ENCODE measurements at places on chromosomes 11 and 22.

DNA sequence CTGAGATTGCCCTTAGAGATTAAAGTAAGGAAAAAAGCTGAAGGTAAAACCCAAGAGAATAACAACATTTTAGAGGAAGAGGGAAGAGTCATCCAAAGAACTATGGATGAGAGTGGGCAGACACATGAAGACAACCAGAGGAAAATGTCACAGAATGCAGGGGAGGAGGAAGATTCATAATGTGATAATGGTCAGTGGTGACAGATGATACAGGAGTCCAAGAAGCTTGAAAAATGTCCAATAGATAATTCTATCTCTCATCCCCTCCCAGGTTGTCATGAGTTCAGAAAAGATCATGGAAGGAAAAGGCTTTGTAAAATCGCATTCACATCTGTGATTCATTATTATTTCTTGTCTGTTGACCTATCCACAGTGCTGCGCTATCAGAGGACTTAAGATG, 282.3 kb upstream of the CCDC90B start:
- no peak for DNase-seq

DNA sequence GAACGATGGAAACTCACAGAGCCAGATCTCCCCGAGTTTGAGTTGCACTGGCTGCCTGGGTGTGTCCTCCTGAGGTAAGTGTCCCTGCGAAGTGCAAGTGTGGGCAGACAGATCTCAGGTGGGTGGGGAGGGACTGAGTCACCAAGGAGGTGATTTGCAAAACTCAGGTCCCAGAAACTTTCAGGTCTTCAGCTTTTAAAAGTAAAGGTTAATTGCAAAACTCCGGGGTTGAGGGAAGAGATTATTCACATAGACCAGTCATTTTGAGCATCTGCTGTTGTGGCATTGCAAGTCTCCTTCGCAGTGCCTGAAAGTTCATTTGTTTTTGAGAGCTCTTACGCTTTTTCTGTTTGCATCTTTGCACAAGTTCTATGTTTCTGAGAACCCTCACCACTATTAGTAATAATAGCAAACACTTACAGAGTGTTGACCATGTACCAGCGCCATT, 7.1 kb downstream of the CD44 start:
- DNase-seq = no peak

DNA sequence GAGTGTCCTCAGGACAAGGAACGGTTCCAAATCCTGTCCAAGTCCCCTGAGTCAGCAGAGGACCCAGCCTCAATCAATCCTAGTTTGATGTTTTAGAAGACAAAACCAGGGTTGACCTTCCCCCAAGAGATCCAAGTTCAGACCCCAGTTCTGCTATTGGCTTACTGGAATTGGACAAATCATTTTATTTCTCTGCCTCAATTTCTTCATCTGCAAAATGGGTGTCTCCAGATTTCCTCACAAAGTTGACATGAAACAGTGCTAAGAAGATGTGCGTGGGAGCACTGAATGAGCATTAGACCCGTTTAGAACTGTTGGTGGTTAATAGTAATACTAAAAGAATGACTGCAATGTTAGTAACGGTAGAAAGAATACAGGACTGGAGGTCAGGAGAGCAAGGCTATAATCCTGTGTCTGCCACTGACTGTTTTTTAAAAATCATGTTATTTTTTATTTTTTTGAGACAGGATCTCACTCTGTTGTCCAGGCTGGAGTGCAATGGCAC, 32.8 kb upstream of the SCUBE1 start:
- no peak for DNase-seq

GRCh38 chr11:59776210-59777066, 21.3 kb downstream of the STX3 start:
- DNase-seq = no peak

- no peak for DNase-seq
Measured at GRCh38 chr11:71453918-71454304, 908 bp downstream of the NADSYN1 start.

DNA sequence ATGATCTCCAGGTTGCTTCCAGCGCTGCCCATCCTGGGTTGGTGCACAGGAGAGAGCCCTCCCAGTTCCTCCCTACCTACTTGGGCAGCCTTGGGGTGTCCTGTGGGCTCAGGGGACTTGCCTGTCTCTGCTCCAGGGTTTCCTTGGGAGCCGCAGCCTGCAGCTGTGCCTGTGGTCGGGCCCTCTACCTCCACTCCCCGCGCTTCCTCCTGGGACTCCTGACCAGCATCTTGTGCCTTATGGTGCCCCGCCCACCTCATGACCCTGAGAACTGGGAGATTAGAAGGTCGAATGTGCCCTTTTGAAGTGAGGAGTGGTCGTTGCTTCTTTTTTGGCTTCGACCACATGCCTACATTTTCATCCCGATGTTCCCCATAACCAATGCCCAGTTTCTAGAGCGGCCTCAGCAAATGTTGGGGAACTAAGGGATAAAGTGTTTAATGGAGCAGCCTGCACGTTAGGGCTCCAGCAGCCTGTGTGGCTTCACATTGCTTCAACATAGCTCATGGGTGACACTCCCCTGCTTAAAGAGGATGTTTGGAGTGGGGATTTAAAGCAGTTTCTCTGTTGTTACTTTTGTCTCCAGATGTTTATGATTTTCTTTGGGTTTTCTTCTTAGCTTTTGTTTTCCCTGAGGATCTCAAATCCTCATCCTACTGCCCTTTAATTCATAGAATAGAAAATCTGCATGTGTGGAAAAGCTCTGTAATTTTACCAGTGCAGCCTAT, 248.8 kb downstream of the TBC1D22A start:
- peak; percentile 40 for DNase-seq

DNA sequence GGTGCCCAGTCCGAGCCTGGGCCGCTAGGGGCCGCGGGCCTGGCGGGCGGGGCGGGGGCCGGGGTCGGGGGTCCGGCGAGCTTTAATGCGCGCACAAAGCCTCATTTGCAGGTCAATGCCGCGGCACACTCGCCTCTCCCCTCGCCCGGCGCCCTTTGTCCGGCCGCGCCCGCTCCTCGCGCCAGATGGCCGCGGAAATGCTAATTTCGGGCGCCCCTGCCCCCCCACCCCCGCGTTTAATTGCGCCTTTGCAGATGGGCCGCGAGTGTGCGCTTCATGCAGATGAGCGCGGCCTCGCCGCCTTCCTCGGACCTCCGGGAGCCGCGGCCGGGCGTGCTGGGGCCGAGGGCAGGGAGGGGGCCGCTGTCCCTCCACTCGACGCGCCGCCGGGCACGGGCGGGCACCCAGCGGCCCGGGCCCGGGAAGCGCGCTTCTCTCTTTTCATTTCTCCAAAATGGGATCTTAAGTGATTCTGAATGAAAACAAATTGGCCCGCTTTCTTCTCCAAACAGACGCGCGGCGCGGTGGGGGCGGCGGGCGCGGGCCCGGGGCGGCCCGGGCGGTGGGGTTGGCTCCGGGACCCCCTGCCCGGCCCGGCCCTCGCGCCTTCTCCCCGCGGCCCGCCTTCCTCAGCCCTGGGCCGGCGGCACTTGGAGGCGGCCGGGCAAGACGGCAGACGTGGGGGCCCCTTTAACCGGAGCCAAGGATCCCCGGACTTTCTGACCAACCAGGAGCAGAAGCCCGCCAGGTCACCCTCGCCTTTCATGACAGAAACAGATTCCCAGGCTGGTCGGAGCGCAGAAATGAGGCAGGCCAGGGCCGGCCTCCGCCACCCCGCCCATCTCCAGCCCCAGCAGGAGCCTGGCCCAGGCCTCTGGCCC, 22.9 kb downstream of the CDKN1C start:
- no peak for DNase-seq

GRCh38 chr11:82034527-82034926, 699.1 kb downstream of the FAM181B start:
- DNase-seq = no peak

DNA sequence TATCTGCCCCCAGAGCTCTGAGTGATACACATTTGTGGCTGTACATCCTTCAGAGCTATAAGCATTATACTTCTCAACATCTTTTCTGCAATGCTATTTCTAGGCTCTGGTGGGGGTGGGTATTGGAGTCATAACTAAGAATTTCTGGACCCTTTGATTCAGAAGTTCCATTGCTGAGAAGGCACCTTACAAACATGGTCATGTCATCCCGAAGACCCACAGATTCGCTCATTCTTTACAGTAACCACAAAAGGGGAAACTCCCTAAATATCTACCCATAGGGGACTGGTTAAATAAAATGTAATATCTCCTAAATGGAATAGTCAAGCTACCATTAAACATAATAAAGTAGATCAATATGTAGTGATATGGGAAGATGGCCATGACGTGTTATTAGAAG, 98.8 kb downstream of the PRR5L start:
- DNase-seq = no peak

- no peak for DNase-seq
Measured at GRCh38 chr11:36657610-36658267, 59.7 kb upstream of the RAG2 start.

GRCh38 chr11:17206463-17206862, 1.3 kb downstream of the PIK3C2A start:
- no peak for DNase-seq

- no peak for DNase-seq
Measured at GRCh38 chr11:75735181-75735845, 17.7 kb downstream of the MOGAT2 start.

DNA sequence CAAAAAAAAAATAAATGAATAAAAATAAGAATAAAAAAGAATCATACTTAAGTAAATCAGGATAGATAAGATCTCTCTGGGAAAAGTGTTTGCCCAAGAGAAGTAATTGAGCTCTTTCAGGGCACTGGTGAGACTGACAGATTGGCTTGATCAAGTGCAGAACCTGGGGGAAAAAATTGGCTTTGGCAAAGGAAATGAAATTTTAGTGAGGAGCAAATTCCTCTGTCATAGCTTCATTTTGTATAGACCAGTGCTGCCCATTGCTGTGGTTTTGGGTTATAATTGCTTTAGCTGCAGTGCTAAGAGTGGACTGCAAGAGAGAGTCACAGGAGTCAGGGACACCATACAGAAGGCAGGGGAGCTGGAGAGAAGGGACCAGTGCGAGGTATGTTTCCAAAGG, 35.7 kb downstream of the SFI1 start:
- no peak for DNase-seq

GRCh38 chr11:44104481-44105294, 9.2 kb downstream of the EXT2 start:
- DNase-seq = no peak

DNA sequence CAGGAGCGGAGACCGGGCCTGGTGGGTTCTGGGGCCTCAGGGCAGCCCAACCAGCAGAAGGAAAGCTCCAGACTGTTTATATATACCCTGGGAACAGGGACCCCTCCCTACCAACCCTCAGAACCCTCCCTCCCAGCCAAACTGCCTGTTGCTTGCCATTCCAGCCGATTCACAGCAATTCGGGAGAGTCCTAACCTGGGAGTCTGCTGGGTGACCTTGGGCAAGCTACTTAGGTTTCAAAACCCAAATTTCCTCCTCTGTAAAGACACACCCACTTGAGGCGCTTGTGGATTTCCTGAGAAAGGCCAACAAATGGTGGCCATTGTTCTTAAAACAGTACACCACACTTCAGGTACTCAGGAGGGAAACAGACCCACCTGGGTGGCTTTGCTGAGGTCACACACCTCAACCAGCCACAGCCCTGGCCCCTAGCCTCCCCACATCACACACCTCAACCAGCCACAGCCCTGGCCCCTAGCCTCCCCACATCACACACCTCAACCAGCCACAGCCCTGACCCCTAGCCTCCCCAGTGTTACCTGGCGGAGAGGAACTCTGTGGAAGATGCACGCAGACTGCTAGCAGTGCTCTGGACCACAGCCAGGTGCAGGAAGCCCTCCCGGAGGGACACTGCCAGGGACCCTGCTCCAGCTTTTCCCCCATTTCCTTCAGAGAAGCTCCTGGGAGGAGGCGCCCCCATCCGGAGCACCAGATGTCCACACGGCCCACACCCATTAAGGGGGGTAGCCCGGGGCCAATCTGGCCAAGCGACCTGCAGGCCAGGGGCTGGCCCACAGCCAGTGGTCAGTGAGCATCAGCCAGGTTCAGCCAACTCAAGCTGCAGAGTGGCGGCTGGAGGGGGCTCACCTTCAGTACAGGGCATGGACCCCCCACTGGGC, 6.2 kb downstream of the SHISA8 start:
- no peak for DNase-seq

DNA sequence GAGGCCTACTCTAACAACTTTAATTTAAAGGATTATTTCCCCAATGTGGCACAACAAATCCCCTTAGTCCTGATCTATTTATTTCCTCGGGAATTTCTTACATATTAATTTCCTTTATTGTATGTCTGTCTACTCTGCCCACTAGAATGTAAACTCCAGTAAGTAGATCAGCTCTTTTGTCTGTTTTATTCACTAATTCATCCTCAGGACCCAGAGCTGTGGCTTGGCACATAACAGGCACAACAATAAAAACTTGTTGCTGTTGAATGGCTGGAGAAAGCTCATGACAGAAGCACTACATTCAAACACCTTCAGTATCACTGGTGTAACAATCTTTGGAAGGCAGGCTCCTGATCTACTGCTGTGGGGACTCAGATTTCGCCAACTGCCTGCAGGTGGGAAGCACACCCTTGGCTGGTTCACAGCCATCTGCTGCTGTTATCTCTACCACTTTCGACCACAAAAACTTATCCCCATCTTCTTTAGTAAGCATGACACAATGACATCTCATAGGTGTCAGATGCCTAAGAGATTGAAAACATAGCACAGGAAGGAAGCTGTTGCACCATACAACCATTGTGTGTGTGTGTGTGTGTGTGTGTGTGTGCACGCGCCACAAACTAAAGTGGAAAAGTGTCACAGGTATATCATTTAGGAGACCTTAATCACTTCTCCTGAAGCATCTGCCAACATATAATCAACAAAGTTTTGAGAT, 11.9 kb downstream of the HIRA start:
- DNase-seq = no peak

DNA sequence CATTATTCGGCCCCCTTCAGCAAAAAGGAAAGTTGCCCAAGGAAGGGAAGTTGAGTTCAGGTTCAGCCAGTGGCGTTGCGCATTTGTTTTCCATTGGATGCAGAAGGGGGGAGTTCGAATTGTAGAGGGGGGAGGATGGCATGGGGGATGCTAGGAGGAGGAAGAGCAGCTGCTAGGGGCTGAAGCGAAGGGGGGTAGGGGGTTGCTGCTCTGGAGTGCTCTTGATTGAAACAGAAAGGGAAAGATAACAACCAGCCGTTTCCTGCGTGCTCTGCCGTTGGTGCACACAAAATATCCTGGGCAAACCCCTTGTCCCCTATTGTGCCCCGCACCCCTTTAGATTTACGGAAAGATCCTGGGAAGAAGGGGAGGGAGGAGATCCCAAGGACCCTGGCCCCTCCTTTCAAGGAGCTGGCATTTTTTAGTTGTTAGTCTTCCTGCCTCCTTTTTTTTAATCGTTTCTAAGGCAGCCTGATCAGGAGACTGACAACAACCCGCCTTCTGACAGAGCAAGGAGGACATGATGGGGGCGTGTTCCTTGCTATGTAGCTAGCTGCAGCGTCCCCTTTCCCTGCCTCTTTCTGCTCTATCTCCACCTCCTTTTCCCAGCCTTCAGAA, 2.1 kb downstream of the KMT2A start:
- DNase-seq = peak; percentile 72

- no peak for DNase-seq
Measured at GRCh38 chr11:110148775-110149744, 55.9 kb downstream of the ZC3H12C start.

GRCh38 chr11:126175393-126175792, 36.1 kb downstream of the RPUSD4 start:
- DNase-seq = no peak
